ENCODE measurements at places on chromosomes 6 and 20.

- DNase-seq, result no peak
These were observed 57.7 kb downstream of the PPP1R16B start for GRCh38 chr20:38863024-38863851.

DNA sequence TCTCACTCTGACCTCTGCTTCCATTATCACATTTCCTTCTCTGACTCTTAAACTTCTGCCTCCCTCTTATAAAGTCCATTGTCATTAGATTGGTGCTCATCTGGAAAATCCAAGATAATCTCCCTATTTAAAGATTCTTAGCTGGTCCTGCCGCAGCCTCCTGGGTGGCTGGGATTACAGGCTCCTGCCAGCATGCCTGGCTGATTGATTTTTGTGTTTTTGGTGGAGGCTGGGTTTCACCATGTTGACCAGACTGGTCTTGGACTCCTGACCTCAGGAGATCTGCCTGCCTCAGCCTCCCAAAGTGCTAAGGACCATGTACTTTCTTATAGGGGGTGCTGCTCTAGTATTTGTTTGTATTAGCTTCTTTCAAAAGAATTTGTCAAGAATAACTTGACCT, 5.3 kb upstream of the RPF2 start:
- no peak for DNase-seq

DNA sequence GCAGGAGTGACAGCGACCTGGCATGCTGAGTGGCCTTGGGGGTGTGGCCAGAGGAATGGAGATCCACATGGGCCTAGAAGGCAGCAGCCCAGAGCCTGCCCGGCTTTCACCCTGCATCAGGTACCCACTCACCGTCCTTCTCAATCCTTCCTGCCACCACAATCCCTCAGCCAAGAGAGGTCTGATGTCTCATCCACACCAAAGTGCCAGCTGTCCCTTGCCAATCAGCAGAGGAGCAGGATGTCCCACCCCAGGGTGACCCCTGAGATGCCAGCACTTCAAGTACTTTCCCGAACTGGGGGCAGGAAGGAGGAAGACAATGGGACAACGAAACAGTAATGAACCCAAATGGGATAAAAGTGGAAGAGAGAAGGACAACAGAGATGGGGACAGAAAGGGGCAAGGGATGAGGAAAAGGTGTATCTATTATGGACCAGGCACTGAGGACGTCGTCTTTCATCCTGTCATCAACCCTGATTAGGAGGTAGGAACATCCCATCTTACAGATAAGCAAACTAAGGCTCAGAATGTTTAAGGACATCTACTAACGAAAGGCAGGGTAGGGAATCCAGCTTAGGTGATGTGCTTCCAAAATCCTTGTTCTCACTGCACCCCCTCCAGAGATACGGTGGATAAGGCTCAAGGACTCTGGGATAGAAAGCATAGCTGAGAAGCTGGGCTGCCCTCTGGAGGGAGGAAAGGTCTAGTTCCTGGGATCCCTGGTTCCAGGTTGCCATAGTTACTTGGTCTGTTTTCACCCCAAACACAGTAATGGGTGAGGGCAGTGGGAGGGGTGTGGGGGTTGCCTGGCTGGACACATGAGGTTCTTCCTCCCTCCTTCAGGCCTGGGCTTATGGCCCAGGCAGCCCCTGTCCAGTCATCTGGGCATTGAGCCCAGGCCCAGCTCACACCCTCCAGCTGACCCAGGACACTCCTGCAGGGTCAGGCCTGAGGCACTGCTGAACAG, 4.5 kb upstream of the TNXB start:
- DNase-seq, result peak; percentile 95

DNA sequence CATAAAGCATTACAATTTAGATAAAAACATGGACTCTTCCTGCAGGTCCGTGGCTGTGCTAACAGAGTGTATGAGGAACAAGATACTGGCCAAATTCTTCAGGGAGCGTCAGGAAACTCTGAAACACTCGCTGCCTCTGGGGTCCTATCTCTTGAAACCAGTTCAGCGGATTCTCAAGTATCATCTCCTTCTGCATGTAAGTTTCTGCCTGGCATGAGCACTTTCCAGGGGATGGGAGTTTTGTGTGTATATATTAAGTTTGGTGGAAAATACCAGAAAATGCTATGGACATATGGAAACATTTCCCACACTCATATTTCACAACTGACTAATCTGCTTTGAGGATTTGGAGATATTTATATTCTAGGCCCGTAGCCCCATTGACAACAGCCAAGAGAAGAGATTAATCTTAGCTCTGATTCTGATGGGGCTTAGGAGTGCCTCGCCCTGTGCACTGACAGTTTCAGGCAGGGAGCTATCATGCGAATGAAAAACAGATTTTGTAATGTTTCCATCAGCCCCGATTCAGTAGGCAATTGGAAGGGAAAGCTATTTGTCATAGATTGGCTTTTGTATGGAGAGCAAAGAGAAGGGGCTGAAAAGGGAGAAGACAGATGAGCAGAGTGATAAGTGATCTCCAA, 64.7 kb upstream of the MTHFD1L start:
- DNase-seq, result no peak

DNA sequence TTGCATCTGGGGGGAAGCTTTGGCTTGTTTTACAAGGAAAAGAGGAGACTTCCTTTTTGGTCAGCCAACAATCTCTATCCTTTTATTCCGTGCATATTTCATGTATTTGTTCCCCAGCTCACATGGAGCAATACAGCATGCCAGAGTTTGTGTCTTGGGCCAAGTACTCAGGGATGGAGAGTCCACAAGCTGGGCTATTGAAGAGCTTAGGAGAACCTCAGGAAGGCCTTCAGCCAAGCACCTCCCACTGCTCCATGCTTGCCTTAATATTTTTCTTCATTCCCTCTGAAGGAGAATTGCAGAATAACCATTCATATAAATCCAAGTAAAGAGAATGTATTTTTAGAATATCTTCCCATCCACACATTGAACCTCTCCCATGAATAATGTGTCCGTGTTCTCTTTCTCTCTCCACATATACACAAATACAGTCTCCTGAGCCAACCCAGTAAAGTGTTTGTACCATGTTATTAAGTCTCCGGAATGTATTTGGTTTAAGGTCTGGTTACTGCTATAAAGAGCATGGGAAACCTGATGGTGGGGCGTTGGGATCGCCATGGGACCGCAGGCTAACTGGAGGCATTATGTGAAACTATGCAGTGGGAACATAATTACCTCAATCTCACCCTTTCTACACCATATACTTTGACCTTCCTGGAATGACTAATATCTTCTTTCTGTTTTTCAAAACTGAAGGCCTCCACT, 3.0 kb downstream of the LAMA4 start:
- DNase-seq, result no peak

DNA sequence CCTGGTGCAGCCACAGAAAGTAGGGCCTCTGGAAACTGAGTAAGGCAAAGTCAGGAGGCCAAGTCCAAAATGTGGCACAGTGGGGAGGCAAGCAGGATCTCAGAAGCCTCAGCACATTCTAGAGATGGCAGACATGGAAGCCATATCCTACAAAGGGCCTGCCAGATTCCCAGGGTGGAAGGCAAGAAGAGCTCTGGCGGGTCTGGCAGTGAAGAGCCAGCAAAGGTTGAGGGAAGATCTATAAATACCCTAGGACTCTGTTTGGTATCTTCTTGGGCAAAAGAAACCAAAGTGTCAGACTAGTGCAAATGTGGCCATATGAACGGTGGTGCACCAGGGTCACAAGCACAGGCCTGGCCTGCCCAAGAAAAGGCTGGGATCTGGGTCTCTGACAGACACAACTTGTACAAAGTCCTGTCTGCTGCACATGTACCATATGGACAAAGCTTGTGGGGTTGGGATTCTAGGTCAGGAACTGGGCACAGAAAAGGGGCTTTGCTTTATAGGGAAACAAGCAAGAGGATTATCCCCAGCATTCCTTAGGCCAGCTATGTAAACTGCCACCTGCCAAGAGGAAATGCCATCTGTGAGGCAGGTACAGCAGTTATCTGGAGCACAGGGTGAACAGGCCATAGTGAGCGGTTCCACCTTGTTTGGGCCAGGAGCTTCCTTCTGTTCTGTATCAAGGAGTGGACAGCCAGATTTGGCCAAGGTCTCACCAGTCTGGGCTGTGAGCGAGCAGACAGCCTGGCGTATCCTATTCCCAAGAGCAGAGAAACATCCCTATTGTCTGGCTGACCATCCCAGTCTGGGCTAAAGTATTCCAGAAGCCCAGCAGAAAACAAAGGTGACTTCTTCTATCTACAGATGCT, 36.3 kb upstream of the SLC4A11 start:
- DNase-seq, result no peak

DNA sequence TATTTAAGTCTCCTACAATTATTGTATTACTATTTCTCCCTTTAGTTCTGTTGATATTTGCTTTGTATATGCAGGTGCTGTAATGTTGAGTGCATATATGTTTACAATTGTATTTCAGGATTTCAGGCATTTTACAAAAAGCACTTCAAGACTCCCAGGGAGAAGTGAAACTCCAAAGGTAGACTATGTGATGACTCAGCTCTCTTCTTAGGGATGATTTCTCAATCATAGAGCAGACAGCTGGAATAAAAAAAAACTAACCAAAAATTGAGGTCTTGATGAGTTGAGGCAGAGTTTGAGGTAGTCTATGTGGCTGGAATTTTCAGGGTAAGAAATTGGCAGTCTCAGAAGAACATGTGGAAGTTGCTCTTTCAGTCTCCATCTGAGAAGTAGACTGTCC, 786.1 kb downstream of the TFAP2A start:
- DNase-seq, result no peak

DNA sequence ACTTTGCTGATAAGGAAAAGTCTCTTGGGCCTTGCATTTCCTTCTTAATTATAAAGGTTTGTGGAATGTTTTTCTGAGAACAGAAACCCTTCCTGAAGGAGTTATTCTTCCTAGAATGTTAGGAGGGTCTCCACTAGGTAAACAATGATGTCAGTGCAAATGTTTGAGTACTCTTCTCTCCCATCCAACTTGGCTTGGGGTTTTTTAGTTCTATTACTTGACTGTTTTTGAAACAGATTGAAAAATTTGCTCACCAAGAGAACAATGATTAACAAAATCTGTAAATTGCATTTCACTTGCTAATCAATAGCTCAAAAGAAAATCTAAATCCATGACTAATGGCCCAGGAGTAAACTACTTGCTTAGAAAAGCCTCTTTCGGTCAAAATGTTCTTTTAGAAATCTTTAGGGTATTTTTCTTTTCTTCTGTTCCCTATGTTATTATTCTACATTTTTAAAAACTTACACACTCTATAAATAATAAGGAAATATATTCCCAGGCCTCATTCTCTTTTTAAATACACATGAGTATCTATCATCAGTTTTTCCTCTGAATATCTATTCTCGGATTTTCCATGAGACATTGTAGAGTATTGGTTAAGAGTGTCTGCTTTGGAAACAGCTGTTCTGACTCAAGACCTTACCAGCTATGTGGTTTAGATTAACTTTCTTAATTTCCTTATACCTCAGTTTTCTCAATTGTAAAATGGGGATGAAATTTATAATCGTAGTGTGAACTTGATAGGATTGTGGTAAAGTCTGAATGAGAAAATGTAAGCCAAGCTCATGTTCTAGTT, 234.2 kb upstream of the CITED2 start:
- peak; percentile 25 for DNase-seq

GRCh38 chr6:96420294-96420693, 101.3 kb upstream of the UFL1 start:
- no peak for DNase-seq

DNA sequence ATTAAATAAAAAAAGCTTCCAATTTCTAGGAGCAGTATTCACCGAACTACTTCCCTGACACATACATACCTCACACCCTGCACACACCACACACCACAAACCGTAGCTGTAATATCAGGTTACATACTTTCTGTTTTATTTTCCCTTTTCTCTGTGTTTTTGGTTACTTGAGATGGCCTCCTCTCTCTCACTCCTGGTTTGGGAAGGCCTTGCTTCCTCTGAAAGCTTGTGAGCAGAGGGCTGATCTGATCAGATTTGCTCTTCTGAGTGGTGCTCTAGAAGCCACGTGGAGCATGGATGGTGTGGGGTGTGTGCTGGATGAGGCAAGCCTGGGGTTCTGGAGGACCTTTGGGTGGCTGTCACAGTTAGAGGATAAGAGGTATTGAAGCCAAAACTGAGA, 20.9 kb downstream of the UTRN start:
- DNase-seq, result no peak

DNA sequence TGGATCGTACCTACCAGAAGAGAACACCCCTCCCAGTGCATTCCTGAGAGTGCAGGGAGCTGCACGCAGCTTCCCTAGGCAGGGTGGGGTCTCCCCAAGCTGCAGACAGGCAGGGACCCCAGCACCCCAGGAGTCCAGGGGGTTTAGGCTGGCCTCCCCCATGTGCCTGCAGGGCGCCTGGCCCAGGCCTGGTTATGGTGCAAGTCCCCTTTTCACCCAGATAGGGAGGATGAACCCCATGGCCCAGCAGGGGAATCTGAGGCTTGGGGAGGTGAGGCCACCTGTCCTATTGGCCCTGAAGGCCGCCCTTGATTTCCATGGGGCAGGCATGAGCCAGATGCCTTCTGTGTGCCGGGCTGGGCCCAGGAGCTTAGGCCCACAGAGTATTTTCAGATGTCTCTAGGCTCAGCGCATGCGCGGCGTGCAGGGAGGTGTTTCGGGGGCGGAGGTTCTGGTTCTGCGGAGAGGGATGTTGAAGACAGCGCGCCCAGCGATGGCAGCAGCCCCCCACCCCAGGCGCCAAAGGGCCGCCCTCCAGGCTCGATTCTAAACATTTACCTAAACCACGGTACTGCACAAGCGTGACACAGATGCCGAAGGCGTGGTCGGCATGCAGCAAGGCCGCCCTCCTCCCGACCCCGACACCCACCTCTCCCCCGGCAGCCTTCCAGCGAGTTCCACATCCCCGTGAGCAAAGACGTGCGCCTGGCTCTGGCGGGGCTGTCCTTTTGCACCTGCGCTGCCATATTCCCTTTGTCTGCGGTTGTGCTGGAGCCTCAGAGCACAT, 29.4 kb downstream of the COL20A1 start:
- DNase-seq, result no peak

DNA sequence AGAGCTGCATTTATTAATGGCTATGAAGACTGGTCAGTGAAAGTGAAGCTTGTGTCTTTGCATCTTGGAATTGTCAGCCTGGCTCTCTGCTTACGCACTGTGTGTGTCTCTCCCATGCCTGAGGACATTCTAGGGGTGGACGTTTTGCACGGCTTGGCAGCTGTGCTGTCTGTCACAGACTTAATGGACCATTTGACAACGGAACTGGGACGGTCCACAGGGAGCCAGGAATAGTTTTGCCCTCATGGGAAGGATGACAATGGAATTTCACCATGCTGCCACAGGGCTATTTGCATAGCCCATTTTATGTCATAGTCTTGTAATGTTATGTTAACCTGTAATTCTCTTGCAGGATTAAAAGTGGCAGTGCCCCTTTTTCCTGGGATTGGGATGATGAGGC, 44.7 kb downstream of the OR2B6 start:
- DNase-seq, result no peak

Data from hepatic stellate cell (primary cell).